Osteocyte (in vitro differentiated cells): ENCODE measurements at places on chromosomes 2 and 18.

GRCh38 chr2:204199357-204199756 is 262.8 kb downstream of the ICOS start:
- no peak for DNase-seq

DNA sequence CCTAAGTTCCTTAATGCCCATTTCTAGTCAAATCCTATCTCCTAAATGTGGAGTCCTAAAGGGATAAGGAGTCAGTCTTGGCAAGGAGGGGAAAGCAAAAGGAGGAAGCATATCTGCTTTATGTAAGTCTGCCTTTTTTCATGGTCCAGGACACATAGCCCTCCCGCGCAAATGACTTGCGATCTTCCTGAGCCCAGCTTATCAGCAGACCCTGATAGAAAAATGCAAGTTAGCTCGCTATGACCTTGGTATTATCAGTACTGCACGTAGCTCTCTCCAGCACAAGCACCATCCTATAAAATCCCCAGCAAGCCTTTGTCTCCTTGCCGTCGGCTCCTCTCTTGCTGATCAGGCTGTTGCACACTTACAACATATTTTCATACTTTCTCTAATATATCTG is 281.4 kb upstream of the KCNH7 start:
- no peak for DNase-seq

GRCh38 chr2:226215902-226216503 is 583.6 kb downstream of the IRS1 start:
- no peak for DNase-seq

GRCh38 chr18:4908328-4908727 is 288.7 kb downstream of the AKAIN1 start:
- DNase-seq: no peak

DNA sequence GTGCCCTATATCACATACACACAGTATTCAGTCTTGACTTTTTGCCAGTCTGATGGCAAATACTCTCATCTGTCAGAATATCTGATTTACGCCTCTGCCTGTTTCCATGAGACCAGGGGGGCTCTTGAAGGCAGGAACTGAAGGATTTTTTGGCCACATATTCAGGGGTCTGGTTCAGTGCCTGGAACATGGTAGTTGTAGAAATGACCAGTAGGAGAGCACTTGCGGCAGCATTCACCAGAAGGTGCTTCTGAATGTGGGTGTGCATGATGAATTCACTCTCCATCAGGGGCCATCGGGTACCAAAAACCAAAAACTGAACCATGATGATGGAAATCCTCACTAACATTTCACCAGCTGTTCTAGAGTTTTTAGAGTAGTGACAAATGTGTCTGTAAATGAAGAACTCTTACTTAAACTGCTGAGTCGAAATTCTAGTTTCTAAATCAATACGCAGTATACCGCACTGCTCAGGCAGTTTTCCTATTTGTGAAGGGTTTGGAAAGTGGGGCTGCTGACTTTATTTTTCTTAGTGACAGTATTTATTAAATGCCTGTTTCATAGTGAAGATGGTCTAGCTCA is 54.6 kb downstream of the MERTK start:
- no peak for DNase-seq

DNA sequence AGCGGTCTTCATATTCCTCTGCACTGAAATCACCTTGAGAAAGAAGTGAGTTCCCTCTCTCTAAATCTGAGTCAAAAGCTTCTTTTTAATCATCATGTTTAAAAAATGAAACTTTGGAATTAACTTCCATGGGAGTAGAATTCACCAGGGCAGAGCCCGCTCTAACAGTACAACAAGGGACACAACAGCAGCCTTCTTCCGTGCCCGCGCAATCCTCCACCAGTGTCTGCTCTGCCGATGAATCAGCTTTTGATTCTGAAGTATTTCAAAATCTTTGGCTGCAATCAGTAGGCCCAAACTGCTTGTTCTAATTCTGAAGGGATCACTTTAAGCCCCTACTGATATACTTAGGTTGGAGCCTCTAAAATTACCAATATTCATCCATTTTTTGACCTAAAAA is 76.9 kb downstream of the USP40 start:
- no peak for DNase-seq

DNA sequence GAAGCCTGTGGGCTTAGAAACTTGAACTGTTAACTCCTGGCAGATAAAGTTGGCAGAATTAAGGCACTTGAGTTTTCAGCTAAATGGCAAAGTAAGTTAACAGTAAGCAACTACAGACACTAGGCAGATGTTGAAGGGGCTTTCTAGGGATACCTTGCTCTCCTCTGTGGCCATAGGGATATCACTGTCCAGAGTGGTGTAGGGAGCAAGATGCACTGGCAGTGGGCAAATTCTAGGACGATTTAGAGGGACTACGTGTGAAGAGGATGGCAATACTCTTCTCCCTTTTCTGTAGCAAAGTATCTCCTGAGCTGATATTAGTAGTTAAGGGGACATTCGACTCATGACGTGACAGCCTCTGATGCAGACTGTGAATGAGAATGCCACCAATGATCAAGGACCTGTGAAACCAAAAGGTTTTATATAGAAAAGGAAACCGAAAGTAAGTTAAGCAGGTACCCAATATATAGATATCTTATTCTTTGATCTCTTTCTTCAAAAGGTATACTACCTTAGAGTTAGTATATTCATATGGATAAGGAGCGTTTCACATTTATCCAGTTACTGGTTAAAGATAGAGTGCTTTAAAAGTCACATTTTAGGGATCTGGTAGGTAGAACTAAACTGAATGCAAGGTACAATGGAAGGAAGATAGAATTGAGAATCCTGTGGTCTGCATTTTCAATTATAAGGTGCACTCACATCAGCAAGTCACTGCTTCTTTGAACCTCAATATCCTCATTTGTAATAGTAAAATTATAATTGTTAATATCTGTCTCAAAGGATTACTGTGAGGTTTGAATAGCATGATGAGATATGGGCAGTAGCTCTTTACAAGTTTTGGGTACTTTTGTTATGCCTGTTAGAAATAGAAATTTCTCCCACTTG is 106.4 kb downstream of the KCNH7 start:
- DNase-seq: no peak
